ENCODE measurements at places on chromosomes 13 and 19. TPM values are rescaled to one million over a fixed set of nuclear protein-coding genes. Genes with fewer than 3 reads are reported as not detected.
A peak's percentile ranks its signal among the peaks of the same experiment; 100 is the strongest.

MYO9B gene
- polyA plus RNA-seq = 24.6 TPM

NTN5 gene
- not detected for polyA plus RNA-seq

CEACAM16 gene
- polyA plus RNA-seq = not detected

KLK2 gene
- not detected for polyA plus RNA-seq

- no peaks in the 10 kb centered on the region for H3K36me3 ChIP-seq
- H3K4me1 ChIP-seq = peaks cover 24% of the 10 kb centered on the region
- H3K27ac ChIP-seq = no peak overlapping the region
- peaks cover 30% of the 10 kb centered on the region for H3K27me3 ChIP-seq
These were observed 2.7 kb downstream of the GJB2 start for GRCh38 chr13:20190076-20190475.

DNA sequence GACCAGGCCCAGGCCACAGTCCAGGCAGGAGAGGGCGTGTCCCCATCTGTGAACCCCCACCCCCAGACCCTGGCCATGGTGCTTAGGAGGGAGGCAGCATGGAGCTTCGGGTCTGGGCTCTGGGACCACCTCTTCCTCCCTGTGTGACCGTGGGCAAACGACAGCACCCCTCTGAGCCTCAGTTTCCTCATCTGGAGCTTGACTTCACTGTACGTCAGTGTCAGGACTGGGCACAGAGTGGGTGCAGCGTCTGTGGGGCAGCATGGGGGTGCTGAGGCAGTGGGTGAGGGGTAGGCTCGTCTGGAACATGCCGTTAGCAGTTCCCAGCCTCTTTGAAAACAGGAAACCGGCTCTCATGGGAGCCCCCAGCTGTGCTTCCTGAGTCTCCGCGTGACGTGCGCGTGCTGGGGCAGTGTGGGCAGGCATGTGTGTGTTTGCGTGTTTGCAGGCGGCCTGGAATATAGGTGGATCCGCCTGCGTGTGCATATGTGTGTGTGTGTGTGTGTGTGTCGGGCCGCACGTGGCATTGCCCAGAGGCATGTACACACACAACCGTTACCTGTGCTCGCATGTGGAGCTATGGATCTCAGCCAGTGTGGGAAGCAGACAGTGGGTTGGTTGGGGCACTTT, 15.8 kb downstream of the ARRDC2 start:
- no peaks in the 10 kb centered on the region for H3K36me3 ChIP-seq
- H3K27ac ChIP-seq = peak overlapping the region; percentile 84
- no peak overlapping the region for H3K4me3 ChIP-seq
- H3K4me1 ChIP-seq = no peaks in the 10 kb centered on the region
- DNase-seq = peak; percentile 93

GRCh38 chr13:46896341-46897137, at the start of gene HTR2A:
Gene HTR2A (minus strand): TSS chr13:46897053. CDS start chr13:46895906, 1,147 bp downstream.
- H3K27ac ChIP-seq = peak within 1 kb of the TSS; percentile 63
- peak within 1 kb of the TSS; percentile 46 for H3K4me3 ChIP-seq
- peaks cover 11% of the 10 kb centered on the region for H3K4me1 ChIP-seq
- H3K36me3 ChIP-seq = no peaks in the 10 kb centered on the region
- peak; percentile 66 for DNase-seq

DNA sequence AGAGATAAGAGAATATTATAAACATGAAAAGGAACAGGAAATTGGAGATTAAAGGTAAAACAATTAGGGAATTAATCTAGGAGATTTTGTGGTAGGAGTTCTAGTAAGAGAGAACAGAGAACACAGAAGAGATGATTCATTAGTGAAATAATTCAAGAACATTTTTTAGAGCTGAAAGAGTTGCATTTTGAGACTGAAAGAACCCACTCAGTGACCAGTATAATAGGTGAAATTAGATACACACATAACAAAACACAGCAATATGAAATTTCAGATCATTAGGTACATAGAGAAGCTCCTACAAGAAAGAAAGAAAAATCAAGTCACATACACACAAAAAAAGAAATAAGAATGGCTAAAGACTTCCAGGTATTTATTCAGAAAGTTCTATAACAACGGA, 144.0 kb downstream of the CYSLTR2 start:
- H3K27me3 ChIP-seq = no peaks in the 10 kb centered on the region
- H3K36me3 ChIP-seq = no peaks in the 10 kb centered on the region
- no peaks in the 10 kb centered on the region for H3K4me1 ChIP-seq
- DNase-seq = no peak

GRCh38 chr19:17020823-17021222, 5.8 kb downstream of the CPAMD8 start:
- H3K27ac ChIP-seq = no peak overlapping the region
- H3K4me1 ChIP-seq = no peaks in the 10 kb centered on the region
- H3K36me3 ChIP-seq = no peaks in the 10 kb centered on the region
